ENCODE measurements at places on chromosomes 1 and 21.

- DNase-seq: no peak
These were observed 32.2 kb downstream of the SIPA1L2 start for GRCh38 chr1:232597721-232598120.

- DNase-seq: no peak
These were observed 870.7 kb downstream of the BRINP3 start for GRCh38 chr1:189606795-189607476.

DNA sequence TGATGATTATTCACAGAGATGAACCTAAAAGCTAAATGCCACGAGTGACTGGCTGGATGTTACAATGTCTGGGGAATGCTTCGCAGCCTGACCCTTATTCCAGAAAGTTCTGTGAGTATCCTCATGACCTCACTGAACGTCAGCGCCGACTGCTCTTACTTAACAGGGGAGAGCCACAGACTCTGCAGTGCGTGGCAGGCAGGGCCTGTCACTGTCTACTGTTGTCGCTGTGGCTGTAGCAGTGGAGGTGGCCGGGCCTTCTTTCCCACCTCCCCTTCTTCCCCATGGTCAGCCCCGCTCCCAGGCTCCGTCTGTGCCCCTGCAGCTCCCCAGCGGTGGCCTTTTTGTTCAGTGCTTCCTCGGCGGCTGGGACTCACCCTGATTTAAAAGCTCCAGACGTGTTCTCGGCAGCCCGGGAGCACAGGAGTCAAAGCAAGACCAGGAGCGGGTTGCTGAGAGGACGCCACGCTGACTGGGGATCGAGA, 52.2 kb upstream of the TARBP1 start:
- no peak for DNase-seq

DNA sequence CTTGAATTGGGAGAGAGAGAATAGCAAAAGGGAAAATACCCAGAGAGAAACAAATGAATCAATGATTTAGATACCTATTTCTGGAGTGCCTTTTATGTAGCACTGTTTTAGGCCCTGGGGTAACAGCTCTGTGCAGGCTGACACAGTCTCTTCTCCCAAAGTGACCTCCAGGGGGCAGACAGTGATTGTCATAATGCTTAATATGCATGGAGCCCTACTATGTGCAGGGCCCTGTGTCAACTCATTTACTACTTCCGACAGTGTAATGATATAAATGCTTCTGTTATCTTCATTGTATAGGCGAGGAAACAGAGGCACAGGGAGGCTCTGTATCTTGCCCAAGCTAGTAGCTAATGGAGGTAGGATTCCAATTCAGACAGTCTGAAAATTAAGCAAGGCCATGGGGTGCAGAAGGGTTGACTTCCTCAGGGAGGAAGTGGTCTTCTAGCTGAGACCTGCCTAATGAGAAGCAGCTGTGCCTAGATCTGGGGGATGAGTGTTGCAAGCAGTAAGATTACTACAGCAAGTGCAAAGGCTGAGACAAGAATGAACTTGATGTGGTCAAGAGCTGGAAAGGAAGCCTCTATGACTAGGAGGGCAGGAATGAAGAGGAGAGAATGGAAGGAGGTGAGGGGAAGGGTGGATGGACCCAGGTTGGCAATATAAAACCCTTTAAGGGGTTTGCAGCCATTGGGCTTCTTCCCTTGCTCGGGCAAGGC, 16.2 kb upstream of the SERINC2 start:
- no peak for DNase-seq

GRCh38 chr1:244353551-244354091, 98.1 kb downstream of the ADSS2 start:
- no peak for DNase-seq

DNA sequence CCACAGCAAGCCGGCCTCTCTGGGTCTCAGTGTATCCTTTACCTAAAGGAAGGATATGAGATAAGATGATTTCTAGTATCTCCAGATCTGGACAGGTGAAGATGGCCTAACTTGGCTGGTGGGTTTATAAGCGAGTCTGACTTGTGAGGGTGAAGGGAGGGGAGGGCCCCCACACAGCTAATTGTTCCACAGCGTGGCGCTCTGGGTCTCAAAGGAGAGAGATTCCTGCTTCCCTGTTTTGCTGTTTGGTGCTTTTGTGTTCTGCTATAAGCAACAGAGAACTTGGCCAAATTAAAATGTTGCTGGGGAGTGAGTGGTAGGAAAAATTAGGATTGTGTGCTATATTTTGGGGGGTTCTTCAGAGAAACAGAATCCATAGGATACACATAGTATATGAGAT, 28.9 kb upstream of the NLRP3 start:
- no peak for DNase-seq

GRCh38 chr1:20142001-20142710, 3.0 kb downstream of the PLA2G2F start:
- no peak for DNase-seq

DNA sequence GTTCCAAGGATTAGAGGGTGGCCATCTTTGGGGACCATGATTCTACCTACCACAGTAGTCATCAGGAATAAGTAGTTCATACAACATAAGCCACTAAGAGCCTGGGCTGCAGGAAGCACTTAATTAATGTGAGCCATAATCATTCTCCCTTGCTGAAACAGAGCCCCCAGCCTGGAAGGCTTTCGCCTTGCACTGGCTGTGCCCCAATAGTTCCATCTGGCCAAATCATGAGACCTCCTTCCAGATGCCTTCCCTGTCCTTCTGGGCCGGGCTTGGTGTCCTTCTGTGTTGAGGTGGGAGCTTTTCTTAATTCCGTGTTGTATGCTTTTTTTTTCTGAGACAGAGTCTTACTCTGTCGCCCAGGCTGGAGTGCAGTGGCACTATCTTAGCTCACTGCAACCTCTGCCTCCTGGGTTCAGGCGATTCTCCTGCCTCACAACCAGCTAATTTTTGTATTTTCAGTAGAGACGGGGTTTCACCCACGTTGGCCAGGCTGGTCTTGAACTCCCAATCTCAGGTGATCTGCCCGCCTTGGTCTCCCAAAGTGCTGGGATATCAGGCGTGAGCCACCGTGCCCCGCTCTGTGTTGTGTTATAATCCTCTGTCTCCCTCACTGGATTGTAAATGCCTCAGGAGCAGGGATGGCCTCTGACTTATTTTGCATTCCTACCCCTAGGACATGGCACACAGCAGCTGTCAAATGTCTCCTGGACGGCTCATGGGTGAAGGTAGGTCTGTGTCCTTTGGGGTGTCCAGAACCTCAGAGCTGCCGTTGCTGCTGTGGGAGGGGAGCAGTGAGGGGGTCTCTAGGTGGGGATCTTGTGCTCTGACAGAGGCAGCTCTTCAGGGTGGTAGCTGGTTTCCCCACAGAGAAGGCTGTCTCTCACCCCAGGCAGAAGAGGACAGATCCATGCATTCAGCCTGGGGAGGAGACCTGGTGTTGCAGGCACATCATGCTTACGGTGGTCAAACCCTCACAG, 10.1 kb downstream of the GNG4 start:
- no peak for DNase-seq

- no peak for DNase-seq
These were observed 140.2 kb upstream of the KCNK1 start for GRCh38 chr1:233473549-233474204.

GRCh38 chr21:29581393-29581792, 282.7 kb downstream of the BACH1 start:
- DNase-seq: no peak

GRCh38 chr1:219163401-219163954, 10.2 kb upstream of the LYPLAL1 start:
- no peak for DNase-seq

GRCh38 chr1:93732514-93732913, 50.9 kb upstream of the BCAR3 start:
- DNase-seq: no peak

DNA sequence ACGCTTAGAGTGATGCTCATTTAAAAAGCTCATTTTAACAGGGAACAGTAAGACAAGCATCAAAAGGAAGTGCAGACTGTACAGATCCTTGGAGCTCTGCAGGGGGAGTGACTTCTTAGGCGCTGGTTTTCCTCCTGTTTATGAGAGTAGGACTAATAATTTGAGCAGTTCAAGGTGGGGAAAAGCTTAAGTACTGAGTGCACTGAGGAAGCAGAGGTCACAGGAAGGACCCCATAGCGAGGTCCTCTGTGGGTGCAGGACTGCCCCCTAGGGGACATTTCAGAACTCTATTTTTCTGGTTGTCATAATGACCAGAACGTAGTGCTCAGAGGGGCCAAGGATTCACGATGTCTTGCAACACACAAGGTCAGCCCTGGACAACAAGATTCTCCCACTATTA, 112.1 kb downstream of the HLCS start:
- DNase-seq: no peak

DNA sequence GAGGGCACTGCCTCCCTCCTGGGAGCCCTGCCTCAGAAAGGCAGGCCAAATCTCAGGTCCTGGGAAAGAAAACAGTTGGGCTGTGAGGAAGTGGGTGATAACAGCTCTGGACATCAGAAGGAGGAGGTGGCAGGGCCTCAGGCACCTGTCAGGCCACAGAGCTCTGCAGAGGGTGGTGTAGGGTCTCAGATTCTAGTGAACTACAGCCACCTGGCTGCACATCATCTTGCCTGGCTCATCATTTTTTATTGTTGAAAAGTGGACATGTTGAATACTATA, 15.3 kb upstream of the ZNF678 start:
- no peak for DNase-seq

GRCh38 chr21:34938089-34938764, 110.9 kb downstream of the RUNX1 start:
- DNase-seq: no peak

DNA sequence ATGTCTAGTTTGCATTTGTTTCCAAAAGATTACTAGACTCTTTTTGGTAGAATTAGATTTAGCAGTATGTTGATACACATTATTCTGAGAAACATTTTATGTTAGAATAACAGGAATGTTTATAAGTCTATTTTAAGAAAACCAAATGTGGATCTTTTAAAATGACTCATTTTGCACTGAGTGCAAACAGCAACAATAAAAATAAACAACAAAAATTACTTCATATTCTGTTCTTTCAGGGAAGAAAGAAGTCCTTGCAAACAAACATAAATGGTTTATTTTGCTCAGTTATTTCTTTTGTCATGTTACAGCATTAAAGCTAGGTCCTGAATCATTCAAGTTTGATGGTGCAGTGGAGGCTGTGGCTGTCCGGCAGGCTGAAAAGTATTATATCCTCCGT, 106.8 kb upstream of the TENT5C start:
- DNase-seq: no peak

DNA sequence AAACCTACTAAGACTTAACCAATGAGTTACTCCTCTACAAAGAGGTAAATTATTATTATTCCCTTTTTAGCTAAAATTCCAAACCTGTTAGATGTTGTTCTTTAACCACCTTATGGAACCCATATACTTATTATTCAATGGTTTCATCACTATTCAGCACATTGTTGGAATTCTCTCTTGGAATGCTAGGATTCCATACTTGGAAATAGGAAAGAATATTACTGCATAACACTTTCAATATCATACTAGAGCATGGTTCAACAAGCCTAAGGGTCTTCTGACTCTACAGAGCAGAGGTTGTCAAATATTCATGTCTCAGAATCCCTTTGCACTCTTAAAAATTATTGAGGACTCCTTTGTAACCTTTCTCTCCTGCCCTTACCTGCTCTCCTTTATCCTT, 69.4 kb downstream of the DEGS1 start:
- no peak for DNase-seq

DNA sequence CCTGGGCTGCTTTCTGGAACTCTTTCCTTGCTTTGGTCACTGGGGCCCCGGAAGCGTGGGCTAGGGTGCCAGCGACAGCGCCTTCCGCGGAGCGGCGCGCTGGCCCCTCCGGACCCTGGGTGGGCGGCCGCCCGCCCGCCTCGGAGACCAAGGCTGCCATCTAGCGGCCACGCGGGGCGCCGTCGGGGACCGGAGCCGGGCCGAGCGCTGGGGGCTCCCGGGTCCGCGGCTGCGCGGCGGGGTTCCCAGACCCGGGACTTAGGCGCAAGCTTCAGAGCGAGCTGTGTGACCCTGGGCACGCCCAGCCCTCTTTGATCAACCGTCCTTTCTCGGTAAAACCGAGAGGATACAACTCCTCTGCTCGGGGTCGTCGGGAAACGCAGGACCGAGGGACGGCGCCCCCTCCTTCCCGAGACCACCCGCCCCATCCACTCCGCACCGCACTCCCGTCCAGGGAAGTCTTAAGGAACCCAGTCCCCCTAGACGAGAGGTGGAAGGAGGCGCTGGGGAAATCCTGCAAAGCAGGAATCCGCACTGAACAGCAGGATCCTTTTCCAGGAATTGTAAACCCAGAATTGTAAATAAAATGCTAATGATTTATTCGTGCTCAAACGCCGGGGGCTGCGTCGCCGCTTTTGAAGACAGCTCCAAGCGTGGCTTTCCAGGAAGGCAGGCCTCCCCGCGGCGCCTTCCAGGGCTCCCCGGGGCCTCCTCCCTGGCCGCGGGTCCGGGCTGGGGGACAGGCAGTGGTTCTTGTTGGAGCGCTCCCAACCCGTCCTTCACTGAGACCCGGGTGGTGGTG, 41.2 kb downstream of the RRAGC start:
- peak; percentile 19 for DNase-seq

DNA sequence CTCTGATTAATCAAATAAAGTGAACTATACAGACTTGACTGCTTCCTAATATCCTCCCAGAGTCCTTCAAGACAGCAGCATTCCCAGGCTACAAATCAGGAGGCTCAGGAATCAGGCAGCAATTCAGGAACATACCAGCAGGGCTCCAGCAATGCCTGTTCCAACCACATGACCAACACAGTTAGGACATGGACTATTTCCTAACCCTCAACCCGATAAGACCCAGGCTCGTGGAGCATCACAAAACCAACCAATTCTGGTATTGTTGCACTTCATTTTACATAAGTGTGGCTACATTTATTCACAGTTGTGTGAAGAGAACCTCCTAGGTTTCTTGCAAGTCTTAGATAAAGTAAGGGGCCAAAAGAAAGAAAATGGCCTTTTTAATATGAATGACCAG, 546.2 kb upstream of the ADGRL2 start:
- no peak for DNase-seq

GRCh38 chr1:36520771-36521420, 38.2 kb upstream of the CSF3R start:
- no peak for DNase-seq

- DNase-seq: no peak
These were observed 694 bp downstream of the TMEM167B start for GRCh38 chr1:109091078-109091838.

GRCh38 chr1:153610334-153610733, 2.6 kb downstream of the S100A16 start:
- no peak for DNase-seq

DNA sequence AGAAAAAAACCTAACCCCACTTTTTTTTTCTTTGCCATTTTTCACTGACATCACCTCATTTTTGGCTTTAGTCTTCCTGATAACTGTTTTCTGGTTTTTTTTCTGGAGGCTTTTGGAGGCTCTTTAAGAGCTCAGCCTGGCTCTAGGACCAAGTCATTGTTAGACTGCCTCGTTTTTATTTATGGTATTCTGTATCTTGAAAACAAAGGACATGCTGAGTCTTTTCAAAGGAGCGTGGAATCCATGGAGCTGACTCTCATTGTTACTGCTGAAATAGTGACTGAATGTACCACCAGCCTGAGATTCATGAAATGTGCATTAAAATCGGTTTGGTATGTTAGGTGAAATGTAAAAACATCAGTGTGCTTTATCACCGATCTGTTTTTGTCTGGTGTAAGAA, 28.0 kb downstream of the RASAL2 start:
- no peak for DNase-seq

- no peak for DNase-seq
These were observed 287.0 kb upstream of the PLXNA2 start for GRCh38 chr1:208531003-208531750.
